ENCODE measurements at places on chromosomes 5 and 9.

GRCh38 chr5:147234239-147234824, 494 bp upstream of the STK32A start:
- DNase-seq, result no peak

- DNase-seq, result no peak
Observed at GRCh38 chr5:15787681-15788080, 287.7 kb downstream of the FBXL7 start.

GRCh38 chr5:128673000-128673399, 135.0 kb upstream of the FBN2 start:
- DNase-seq, result no peak

DNA sequence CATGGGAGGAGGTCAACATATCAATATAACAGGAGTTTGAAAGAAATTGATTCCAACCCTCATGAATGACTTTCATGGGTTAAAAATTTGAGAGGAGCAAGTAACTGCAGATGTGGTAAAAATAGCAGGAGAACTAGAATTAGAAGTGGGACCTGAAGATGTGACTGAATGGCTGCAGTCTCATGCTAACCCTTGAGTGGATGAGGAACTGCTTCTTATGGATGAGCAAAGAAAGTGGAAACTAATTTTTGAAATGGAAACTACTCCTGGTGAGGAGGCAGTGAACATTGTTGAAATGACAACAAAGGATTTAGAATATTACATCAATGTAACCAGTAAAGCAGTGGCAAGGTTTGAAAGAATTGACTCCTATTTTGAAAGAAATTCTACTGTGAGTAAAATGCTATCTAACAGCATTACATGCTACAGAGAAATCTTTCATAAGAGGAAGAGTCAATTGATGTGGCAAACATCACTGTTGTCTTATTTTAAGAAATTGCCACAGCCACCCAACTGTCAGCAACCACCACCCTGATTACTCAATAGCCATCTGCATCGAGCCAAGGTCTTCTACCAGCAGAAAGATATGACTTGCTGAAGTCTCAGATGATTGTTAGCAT, 1683.2 kb downstream of the MAT2B start:
- no peak for DNase-seq

DNA sequence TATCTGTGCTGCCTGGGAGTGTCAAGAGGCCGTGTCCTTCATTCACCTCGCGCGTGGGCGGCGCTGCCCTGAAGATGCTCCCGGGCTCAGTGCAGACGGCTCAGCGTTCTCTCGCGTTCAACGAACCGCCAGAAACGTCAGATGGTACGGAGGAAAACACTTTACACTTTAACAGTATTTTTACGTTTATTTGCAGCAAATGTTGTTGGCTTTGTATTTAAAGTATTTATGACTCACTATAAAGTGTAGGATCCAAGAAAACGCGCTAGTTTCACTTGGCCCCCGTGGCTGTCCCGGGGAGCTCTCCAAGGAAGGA, 544 bp upstream of the ERCC6L2 start:
- peak; percentile 33 for DNase-seq

- DNase-seq, result no peak
Observed at GRCh38 chr5:61307611-61308010, 24.4 kb upstream of the ZSWIM6 start.
